Gastroesophageal sphincter (tissue), 4 donors: ENCODE measurements at places on chromosomes 7 and 10.

- no peak for ATAC-seq
Observed at GRCh38 chr7:70573071-70573661, 558.8 kb upstream of the GALNT17 start.

DNA sequence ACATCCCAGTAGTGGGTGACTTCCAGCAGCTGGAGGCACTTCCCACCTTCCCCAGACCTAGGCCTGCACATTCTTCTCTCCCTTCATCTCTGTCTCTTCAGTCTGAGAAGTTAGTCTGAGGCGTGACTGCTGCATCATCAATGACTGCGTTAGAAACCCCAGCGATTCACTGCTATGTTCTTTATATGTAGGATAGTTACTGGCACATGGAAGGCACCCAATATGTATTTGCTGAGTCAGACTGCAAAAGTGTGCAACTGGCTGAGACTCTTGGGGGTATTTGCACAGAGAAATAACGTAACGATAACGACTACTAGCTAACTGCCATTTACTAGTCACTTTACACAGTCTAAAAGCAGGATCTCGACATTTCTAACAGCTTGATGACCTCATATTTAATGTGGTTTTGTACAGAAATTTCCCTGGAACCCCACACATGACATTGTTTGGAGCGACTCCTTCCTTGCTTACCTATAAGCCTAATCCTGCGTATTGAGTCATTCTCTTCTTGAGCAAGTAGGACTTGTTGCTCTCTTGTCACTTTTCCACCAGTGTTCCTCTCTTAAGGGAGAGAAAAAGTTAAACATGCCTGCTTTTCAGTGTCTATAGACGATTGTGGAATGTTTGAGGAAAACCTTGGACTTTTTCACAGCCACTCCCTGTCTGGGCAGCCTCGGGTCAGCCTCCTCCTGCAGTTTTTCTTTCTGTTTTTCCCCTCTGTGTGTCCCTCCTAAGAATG is 45.5 kb downstream of the THNSL1 start:
- no peak for ATAC-seq

- ATAC-seq: no peak
Observed at GRCh38 chr10:5477948-5478693, 21.2 kb downstream of the CALML5 start.

DNA sequence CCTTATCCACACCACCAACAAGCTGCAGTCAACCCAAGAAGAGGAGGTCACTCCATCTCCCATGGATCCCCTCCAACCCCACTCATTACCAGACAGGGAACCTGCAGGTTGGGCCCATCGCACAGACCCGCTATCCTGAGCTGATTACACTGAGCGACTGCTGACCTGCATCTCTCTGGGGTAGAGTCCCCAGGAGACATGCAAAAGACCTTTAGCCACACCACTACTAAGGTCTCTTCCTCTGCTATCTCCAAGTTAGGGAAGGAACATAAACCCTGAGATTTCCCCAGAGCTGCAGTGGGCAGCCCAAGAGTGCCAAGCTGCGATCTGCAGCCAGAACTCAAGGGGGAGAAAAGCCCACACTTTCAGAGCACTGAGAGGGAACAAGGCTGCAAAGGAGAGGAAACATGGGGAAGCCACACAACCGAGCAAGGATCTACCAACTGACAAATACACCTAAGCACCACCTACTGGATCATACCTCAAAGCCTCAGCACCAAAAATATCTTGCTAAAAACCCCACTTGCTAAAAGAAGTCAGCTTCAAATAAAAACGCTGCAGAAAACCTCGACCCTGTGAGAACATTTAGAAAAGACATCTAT is 298.2 kb downstream of the SORCS1 start:
- ATAC-seq: no peak

DNA sequence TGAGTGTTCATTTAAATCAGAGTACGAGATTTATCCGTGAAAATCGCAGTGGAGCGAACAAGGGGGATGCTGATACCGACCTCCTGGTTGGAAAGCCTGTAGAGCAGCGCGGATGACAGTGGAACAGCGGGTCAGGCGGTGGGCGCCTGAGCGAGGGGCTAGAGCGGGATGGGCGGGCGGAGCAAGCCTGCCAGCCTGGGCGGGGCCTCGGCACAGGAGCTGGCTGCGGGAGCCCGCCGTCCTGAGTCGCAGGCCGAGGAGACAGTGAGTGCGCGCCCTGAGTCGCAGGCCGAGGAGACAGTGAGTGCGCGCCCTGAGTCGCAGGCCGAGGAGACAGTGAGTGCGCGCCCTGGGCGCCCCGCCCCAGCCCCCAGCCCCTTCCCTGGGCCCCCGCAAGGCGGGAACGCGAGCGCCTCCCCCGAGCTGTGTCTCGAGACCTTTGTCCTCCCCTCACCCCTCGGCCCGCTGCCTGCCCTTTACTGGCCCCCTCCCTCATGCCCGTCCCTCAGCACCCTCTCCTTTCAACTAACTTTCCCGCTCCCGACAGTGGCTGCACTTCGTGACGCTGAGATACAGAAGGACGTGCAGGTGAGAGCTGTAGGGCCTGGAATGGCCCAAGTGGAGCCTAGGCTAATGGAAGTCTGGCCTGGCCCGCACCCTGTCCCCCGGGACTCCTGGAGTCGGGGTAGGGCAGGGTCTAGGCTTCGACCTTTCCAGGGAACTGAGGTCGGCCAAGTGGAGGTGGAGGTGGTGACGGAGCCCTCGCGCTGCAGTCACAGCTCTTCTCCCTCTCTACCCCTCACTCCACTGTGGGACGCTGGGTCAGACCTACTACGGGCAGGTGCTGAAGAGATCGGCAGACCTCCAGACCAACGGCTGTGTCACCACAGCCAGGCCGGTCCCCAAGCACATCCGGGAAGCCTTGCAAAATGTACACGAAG is at the start of gene AS3MT:
TSS of gene AS3MT (plus strand) at position 213 of the 941 bp plus-strand sequence. CDS start at position 336, 123 bp downstream.
- ATAC-seq: peak; percentile 89

- ATAC-seq: no peak
Observed at GRCh38 chr7:154720016-154720415, 282.9 kb downstream of the PAXIP1 start.

GRCh38 chr10:32976338-32976737 is 18.3 kb upstream of the ITGB1 start:
- ATAC-seq: no peak

GRCh38 chr10:11344550-11344949 is 266.9 kb downstream of the USP6NL start:
- ATAC-seq: no peak

GRCh38 chr10:26216585-26217395 is at the start of gene GAD2:
TSS of gene GAD2 (plus strand) at chr10:26216774. CDS start at chr10:26216810, 36 bp downstream.
- no peak for ATAC-seq

DNA sequence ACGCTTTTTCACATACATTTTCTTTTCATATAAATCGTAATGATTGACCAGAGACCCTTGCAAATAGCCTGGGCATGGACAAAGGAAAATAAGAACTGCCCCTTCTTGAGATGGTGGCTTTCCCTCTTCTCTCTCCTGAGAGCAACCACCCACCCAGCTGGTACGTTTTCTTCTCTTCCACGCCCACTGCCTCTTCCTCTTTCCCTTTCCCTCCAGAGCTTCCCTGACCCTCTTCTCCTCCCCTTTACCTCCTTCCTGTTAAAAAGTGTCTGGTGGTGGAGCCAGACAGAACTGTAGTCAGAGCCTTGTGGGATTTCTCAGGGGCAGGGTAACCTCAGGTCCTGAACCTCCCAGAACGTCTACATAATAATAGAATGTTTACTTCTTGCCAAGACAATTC is 23.2 kb downstream of the GPR141 start:
- ATAC-seq: no peak

DNA sequence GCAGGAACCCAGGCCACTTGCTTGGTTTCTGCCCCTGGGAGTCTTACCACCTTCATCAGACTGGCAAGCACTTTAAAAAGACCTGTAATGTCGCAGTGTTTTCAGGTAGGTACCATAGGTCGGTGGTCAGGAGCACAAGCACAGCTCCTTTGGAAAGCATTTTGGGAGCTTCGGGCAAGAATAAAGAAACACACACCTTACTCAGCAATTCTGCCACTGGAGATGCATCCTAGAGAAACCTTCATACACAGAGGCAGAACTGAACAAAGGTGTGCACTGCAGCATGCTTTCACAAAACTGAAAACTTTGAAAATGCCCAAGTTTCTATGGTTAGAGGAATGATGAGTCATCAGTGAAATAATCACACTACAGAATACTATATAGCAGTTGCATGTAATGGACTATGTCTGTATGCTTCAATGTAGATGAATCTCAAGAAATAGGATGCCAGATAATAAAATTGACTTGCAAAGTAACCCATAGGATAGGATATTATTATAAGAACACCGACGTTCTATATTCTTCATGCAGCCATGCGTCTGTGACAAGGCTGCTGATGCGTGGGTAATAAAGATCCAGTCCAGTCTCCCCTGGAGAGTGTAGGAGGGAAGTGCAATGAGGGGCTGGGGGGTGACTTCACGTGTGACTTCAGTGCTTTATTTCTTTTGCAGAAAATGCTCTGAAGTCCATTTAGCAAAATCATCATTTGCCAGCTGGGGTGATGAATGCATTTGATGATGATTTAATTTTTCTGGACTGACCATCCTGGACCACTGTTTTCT is 309.5 kb downstream of the WDR37 start:
- ATAC-seq: no peak

DNA sequence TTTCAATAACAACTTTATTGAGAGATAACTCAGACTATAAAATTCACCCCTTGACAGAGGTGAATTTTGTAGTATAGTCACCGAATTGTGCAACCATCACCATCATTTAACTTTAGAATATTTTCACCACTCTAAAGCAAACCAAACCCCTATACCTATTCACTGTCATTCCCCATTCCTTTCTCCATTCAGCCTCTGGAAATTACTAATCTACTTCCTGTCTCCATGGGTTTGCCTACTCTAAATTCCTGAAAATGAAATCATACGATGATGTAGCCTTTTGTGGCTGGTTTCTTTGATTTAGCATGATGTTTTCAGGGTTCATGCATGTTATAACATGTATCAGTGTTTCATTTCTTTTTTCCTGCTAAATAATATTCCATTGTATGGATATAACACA is 15.6 kb upstream of the LMTK2 start:
- no peak for ATAC-seq

DNA sequence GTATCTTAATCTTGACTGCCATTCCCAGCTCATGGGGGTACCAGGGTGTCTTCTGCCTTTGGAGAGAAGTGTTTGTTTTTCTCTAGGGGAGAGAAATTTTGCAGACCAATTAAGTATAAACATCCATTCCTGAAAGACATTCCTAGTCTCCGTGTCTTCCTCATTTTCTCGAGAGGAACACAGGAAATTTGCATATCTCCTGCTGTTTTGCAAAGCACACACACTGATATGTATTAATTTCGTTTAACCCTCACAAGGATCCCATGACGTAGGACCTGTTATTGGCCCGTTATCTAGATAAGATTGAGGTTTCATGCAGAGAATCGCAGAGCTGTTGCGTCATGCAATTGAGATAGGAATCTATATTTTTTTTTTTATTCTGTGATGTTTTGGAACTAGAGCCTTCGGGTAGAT is 944 bp downstream of the RHBDD2 start:
- ATAC-seq: no peak

DNA sequence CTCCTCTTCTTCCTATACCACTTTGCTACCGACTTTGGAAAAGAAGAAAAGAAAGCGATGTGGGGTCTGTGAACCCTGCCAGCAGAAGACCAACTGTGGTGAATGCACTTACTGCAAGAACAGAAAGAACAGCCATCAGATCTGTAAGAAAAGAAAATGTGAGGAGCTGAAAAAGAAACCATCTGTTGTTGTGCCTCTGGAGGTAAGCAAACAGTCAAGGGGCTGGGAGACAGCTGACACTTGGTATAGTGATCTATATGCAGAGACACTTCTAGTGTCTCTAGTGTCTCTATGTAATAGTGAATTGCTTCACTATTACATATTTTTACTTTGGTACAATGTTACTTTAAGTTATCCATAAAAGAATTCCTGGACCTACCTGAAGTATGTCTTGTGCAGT is 13.9 kb downstream of the TET1 start:
- no peak for ATAC-seq

DNA sequence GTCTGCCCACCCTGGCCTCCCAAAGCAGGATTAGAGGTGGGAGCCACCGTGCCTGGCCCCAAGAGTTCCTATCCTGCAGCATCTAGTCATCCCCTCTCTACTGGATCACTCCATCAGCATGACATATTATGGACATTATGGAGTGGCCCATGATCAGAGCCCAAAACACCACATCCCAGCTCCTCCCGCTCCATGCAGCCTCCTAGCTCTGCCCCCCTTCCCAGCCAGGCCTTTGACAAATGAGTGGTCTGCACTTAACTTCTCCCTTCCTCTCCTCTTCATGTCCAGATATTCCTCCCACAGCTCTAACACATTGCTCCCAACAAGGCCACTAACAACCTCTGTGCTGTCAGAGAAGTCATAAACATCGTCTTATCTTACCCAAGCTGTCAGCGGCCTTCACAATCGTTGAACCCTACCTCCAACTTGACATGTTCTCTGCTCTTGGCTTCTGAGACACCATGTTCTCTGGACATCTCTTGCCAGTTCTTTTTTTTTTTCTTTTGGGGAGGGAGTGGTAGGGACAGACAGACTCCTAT is 187.6 kb downstream of the NSUN6 start:
- ATAC-seq: no peak

- ATAC-seq: no peak
Observed at GRCh38 chr10:49149881-49150280, 16.1 kb upstream of the FAM170B start.

DNA sequence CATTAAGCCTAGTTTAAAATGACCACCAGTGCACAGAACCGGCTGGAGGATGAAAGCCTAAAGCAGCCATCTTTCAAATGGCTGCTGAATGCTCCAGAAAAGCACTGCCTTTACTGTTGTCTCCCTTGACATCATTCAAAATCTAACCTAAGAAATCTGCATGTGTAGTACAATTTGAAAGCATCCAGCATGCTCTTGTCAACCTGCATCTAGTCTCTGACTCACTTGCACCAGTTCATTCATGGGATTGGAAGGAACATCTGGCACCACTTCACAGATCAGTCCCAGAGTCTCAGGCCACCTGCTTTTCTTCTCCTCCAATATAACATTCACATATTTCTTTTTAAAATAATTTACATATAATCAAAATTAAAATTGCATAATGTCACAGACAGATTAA is 76.2 kb downstream of the RNF133 start:
- ATAC-seq: no peak

- ATAC-seq: no peak
Observed at GRCh38 chr10:72306215-72306760, 32.6 kb downstream of the DDIT4 start.

- no peak for ATAC-seq
Observed at GRCh38 chr7:102321351-102322201, 34.7 kb downstream of the SPDYE6 start.

DNA sequence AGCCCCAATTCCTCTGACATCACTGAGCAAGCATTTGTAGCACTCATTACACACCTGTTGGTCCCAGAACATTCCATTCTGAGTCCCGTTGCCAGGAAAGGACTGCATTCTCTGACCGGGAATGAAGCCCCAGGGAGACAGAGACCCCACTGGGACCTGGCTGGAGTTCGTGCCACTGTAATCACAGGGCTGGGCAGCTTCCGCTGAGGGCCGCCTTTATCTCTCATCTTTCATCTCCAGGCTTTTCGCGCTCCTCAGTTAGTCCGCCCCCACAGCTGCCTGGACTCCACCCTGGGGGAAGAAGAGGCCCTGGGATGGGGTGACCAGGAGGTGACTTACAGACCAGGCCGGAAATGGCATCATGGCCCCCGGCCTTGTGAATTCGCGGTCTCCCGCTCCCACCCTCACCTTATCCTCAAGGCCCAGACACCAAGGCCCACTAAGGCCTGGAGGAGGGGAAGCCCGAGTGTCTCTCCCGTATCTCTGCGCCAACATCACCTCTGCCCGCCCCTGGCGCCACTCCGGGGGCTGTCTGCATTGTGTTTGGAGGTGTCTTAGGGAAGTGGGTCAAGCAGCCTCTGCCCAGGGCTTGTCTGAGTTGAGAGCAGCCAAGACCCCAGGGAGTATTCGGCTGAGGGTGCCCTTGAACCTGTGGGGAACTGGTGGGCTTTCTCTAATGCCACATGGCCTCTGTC is 75.4 kb downstream of the PROSER2 start:
- peak; percentile 19 for ATAC-seq
